Activated T-cell treated with anti-CD3 and anti-CD28 coated beads, Interleukin-2, amount 50 U/mL, for 24 hours (primary cell): ENCODE measurements at places on chromosomes 7 and 10.

GRCh38 chr7:112149734-112150133 is 56.5 kb downstream of the DOCK4 start:
- no peaks in the 10 kb centered on the region for H3K4me1 ChIP-seq
- H3K27ac ChIP-seq: no peak overlapping the region
- H3K36me3 ChIP-seq: no peaks in the 10 kb centered on the region
- peaks cover 33% of the 10 kb centered on the region for H3K27me3 ChIP-seq
- H3K4me3 ChIP-seq: no peak overlapping the region

GRCh38 chr7:3174515-3175284 is 126.4 kb upstream of the SDK1 start:
- DNase-seq: no peak
- no peak overlapping the region for H3K27ac ChIP-seq
- no peak overlapping the region for H3K4me3 ChIP-seq
- H3K4me1 ChIP-seq: no peaks in the 10 kb centered on the region

DNA sequence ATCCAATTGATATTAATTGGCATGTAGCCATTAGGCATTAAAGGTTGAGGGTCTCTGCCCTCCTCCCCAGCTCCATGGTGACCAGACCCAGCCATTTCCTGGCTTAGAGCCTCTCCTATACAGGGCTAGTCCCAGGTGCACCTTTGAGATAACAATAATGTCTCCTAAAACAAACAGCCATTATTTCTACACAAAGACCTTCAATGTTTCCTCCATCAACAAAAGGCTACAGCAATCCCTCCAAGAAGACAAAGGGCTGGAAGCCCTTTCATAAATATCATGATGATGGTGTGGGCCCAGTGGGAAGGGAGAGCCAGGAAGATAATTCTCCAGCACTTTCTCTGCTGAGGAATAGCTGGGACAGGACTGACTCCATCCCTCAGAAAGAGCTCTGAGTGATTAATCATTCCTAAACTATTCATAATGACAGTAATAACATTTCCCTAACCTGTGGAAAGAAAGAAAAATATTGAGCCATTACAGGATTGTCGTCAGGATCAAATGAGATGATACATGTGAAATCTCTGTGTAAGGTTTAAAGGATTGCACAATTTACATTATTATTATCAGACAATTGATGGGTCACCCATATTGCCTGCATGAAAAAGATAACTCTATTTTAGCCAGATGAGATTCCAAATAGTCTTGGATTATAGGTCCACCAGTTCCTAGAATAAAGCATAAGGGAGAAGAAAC is 10.2 kb downstream of the PKD2L1 start:
- no peak overlapping the region for H3K27ac ChIP-seq
- H3K4me3 ChIP-seq: no peak overlapping the region
- H3K27me3 ChIP-seq: peaks cover 27% of the 10 kb centered on the region

- peak overlapping the region; percentile 44 for H3K27ac ChIP-seq
- no peak for DNase-seq
- no peak overlapping the region for H3K4me3 ChIP-seq
- no peaks in the 10 kb centered on the region for H3K27me3 ChIP-seq
- H3K4me1 ChIP-seq: peaks cover 28% of the 10 kb centered on the region
These were observed 34.7 kb downstream of the WAPL start for GRCh38 chr10:86486856-86487255.

DNA sequence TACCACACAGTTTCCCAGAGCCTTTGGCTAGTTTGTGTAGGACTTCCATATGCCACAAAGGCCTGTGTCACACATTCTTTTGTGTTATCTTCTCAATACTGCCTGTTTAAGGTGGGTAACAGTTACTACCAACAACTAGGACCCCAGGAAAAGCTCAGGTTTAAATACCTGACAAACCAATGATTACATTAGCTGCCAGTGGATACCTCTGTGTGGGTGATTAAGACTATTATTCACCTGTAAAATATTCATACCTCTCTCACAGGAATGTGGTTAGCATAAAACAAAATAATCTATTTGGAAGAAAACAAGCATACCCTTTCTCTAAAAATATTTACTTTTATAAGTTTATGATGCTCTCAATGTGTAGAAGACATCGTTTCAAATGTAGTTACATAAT is 1007.7 kb downstream of the NRG3 start:
- no peaks in the 10 kb centered on the region for H3K4me1 ChIP-seq
- no peak for DNase-seq
- no peak overlapping the region for H3K4me3 ChIP-seq

DNA sequence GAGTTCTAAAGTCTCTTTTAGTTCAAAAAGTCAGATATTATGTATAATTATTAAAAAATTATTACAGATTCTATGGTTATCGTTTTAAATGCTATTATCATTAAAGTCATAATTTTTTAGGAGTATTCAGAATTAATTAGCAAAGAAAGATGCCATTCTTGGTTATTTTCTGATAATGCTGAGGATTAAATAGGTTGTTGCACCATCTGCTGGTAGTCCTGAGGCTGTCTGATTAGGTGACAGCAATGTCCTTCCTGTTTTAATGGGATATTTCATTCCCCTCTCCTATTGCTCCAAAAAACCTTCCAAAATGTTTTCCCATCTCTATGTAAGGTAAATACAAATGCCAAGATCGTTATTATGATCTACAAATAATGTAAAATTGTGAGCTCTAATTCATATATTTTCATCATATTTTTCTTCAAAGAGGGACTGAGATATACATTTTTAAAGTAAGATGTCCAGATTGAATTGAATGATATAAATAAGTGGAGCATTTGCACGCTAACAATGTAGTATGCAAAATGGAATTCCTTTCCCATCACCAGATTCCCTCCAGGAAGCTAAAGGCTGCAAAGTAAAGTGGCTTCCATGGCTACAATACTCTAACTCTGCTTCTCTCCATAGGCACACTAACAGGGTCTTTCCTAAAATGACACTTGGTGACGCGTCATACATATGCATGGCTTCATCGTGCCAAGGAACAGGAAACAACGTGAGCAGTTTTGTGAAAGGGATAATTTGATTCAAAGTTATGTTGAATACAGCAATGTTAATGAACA is 58.8 kb upstream of the AKR1E2 start:
- no peak for DNase-seq
- no peaks in the 10 kb centered on the region for H3K36me3 ChIP-seq
- H3K4me1 ChIP-seq: peaks cover 12% of the 10 kb centered on the region
- H3K27me3 ChIP-seq: peaks cover 51% of the 10 kb centered on the region
- H3K27ac ChIP-seq: no peak overlapping the region

- peaks cover 54% of the 10 kb centered on the region for H3K36me3 ChIP-seq
- no peak overlapping the region for H3K27ac ChIP-seq
- peaks cover 4% of the 10 kb centered on the region for H3K4me1 ChIP-seq
- no peak overlapping the region for H3K4me3 ChIP-seq
- DNase-seq: no peak
These were observed 108.5 kb downstream of the HBP1 start for GRCh38 chr7:107277331-107277730.

- peak overlapping the region; percentile 57 for H3K27ac ChIP-seq
- no peak for DNase-seq
- no peak overlapping the region for H3K4me3 ChIP-seq
- H3K4me1 ChIP-seq: peaks cover 29% of the 10 kb centered on the region
- no peaks in the 10 kb centered on the region for H3K36me3 ChIP-seq
These were observed 9.0 kb upstream of the PIP4K2A start for GRCh38 chr10:22723343-22723779.

DNA sequence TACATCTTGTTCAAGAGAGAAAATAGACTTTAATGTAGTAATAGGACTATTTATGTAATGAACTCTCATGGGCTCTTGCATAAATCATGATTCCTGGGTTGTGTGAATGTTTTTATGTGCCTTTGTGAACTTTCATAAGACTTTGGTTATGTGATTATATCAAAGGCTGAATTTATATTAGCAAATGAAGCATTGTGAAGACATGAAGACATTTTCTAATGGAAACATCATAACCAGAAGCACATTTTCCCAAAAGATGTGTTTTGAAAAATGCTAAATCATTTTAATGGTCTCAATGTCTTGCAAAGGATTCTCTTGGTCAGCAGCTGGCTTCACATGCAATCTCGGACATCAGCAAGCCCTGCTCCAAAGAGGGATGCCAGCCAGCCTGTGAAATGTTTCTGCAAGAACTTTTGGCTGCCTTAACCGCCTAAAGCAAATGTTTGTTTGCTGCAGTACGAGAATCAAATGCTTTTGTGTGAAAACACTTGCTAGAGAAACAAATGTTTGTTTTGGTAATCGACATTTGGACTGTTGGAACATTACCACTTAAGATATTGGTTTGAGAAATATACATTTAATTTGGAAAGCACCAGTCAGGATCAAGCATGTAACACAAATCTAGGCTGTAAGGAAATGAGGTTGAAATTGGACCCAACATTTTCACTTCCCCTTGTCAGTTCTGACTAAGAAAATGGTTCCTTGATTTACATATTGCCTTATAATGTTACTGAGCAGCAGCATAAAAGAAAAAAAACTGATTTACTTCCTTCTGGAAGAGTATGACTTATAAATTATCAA is 102.1 kb downstream of the RTKN2 start:
- peaks cover 19% of the 10 kb centered on the region for H3K4me1 ChIP-seq
- H3K27me3 ChIP-seq: no peaks in the 10 kb centered on the region
- no peak for DNase-seq
- no peak overlapping the region for H3K4me3 ChIP-seq

- H3K36me3 ChIP-seq: no peaks in the 10 kb centered on the region
- peak overlapping the region; percentile 11 for H3K4me3 ChIP-seq
- peaks cover 27% of the 10 kb centered on the region for H3K27me3 ChIP-seq
- peaks cover 33% of the 10 kb centered on the region for H3K4me1 ChIP-seq
- H3K27ac ChIP-seq: peak overlapping the region; percentile 28
These were observed 6.2 kb upstream of the STARD3NL start for GRCh38 chr7:38171623-38172391.

DNA sequence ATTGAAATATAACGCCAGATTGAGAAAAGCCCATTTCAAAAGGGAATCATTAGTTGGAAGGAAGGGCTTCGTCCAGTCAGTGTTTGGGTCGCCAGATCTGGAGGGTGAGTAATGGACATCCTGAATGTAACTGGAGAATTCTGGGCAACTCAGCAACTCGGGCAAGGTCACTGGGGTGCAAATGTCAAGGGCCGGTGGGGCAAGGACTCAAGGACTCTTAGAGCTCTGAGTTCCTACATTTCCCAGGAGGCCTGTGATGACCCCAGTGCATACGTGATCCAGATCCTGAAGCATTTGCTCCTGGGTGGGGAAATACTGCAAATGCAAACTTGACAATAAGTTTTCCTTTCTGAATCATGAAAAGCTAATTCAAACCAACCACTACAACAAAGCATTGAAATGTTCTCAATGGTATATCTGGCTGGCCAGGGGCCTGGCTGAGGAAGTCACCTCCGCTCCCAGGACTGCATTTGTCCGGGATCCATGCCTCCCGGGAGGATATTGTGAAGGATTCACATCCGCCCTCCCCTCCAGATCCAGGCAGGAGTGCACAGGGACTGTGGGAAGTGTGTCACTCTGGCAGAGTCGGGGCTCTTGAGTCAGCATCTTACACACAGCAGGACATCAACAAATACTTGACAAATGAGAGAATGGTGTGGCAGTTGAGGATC is 164.0 kb downstream of the FANK1 start:
- H3K27me3 ChIP-seq: peaks cover 4% of the 10 kb centered on the region
- DNase-seq: no peak
- H3K27ac ChIP-seq: no peak overlapping the region
- no peaks in the 10 kb centered on the region for H3K36me3 ChIP-seq
- no peak overlapping the region for H3K4me3 ChIP-seq
